ENCODE measurements at places on chromosomes 6 and 20. TPM values are rescaled to one million over a fixed set of nuclear protein-coding genes. Genes with fewer than 3 reads are reported as not detected.

Gene MPIG6B
- not detected for polyA plus RNA-seq

Gene MOCS1
- 13.4 TPM for polyA plus RNA-seq

Gene NUS1
- 6.3 TPM for polyA plus RNA-seq

Gene VSTM2L
- 1.2 TPM for polyA plus RNA-seq

Gene CTCFL
- polyA plus RNA-seq: not detected

Gene RAMACL
- polyA plus RNA-seq: 0.32 TPM

All from BJ (cell line).